ENCODE measurements at places on chromosomes 6 and 20.
A peak's percentile ranks its signal among the peaks of the same experiment; 100 is the strongest.

- no peak for DNase-seq
Observed at GRCh38 chr6:138728662-138729061, 44.9 kb upstream of the CCDC28A start.

GRCh38 chr20:37468886-37469285 is 52.2 kb upstream of the NNAT start:
- DNase-seq: no peak

DNA sequence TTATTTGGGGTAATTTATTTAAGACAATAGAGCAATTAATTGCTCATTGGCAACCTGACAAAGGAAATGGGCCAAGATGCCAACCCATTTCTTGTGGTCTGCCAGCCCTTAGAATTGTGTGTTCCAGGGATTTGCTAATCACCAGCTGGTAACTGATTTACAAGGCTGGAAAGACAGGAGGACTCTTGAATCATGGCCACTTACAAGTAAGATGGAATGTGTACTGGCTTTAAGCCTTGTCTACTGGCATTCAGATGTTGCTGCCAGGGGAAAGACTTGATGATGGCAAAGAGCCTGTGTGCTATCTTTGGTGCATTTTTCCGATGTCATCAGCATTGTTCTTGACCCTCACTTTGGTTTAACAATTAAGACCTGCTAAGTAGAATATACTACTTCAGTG is 91.0 kb downstream of the BCKDHB start:
- DNase-seq: no peak

DNA sequence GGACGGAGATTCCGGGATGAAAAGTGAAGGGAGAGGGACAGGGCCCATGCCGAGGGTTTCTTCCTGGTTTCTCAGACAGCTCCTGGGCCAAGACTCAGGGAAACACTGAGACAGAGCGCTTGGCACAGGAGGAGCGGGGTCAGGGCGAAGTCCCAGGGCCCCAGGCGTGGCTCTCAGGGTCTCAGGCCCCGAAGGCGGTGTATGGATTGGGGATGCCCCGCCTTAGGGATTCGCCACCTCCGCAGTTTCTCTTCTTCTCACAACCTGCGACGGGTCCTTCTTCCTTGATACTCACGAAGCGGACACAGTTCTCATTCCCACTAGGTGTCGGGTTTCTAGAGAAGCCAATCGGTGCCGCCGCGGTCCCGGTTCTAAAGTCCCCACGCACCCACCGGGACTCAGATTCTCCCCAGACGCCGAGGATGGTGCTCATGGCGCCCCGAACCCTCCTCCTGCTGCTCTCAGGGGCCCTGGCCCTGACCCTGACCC is 55.0 kb upstream of the HLA-A start:
- DNase-seq: no peak

GRCh38 chr20:63057171-63058117 is 50.7 kb upstream of the BHLHE23 start:
- no peak for DNase-seq

DNA sequence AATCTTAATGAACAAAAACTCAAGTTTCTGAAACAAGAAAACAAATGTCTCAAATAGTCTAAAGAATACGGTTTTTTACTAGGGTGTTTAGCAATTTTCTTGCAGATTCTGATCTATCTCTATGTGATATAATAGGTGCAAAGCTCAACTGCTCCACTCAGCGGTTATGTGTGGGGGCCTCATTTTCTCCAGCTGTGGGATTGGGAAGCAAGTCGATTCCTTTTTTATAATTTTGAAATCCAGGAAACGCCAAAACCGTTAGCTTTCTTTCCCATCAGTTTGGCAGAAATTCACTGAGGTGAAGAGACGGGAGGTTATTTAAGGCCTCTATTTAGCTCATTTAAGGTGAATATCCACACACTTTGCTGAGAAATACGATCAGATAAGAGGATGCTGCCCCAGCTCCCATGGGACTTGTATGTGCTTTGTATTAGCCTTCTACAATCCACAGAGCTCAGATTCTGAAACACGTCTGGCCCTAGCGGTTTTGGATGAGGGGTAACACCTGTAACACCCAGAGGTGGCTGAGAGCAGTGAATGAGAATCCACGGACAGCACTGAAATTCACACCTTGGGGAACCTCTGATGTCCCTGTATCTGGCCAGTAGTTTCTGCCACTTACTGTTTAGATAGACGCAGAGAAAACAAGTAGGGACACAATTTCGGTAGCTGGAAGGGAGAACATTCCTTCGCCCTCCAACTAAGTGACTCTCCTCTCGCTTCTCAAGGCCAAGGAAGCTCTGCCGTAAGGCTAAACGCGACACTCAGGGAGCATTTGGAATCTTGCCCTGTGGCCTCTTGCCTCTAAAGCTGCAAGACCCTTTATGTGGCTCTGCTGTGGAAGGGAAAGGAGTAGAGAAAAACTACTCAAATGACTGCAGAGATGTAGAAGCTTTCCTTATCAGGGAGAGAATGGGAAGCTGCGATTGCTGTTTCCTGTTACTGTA is 6.5 kb upstream of the BCAS4 start:
- no peak for DNase-seq

GRCh38 chr6:152277826-152278329 is 359.3 kb downstream of the SYNE1 start:
- no peak for DNase-seq

GRCh38 chr6:138497286-138497685 is 2.0 kb downstream of the NHSL1 start:
- no peak for DNase-seq

- DNase-seq: no peak
Observed at GRCh38 chr6:135658481-135658880, 160.9 kb upstream of the AHI1 start.

- no peak for DNase-seq
Observed at GRCh38 chr6:72553531-72554511, 68.0 kb upstream of the KCNQ5 start.

- no peak for DNase-seq
Observed at GRCh38 chr20:14698125-14698524, 360.7 kb upstream of the FLRT3 start.

GRCh38 chr20:1945134-1945618 is 48.7 kb downstream of the PDYN start:
- no peak for DNase-seq

GRCh38 chr6:5103250-5103649 is 18.1 kb downstream of the PPP1R3G start:
- no peak for DNase-seq

GRCh38 chr20:43140726-43141125 is 49.0 kb downstream of the PTPRT start:
- no peak for DNase-seq

- no peak for DNase-seq
Observed at GRCh38 chr6:154528310-154528915, 17.9 kb upstream of the CNKSR3 start.

DNA sequence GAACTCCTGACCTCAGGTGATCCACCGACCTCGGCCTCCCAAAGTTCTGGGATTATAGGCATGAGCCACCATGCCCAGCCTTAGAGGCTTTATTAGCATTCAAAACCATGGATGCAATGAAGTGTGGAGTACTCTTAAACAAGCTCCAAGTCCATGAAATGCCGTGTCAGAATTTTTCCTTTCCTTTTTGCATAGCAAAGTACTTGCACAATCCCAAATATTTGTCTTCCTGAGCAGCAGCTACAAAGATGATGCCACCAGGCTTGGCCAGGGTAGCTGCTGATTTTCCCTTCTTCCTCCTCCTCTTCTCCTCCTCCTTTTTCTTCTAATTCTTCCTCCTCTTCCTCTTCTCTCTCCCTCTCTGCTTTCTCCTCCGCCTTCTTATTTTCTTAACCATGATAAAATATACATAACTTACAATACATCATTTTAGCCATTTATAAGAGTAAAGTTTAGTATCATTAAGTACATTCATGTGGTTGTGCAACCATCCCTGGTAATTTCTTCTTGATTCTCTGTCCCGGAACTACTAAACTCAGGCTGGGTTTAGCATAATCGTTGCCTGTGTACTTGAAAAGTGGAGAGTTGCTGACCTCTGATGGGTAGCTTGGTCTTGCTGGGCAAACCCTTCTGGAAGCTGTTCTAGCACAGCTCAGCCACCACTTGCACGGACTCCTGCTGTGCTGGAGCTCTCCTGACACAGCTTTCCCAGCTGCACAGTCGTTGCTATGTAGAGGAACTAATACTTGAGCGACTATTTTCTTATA is 20.3 kb downstream of the MUCL3 start:
- DNase-seq: no peak

DNA sequence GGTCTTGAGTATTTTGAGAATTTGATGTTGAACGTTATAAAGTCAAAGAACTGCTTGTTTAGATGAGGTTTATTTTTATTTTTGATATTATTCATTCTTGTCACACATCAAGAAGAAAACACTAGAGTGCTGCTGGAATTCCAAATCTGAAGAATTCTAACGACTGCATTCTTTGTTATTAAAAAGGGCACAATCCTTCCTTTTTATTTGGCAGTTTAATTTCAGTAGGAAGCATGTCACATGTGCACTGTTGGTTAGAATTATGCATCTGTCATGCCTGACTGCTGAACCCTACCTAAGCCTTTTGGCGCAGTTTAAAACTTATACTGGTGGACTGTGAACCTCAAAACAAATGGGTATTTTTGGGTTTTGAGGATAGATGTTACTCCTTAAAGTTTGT is 4.0 kb downstream of the ID4 start:
- no peak for DNase-seq

- peak; percentile 5 for DNase-seq
Observed at GRCh38 chr6:156013155-156013554, 557.5 kb upstream of the NOX3 start.

GRCh38 chr6:133623065-133623464 is 265.8 kb upstream of the TCF21 start:
- no peak for DNase-seq

GRCh38 chr6:93972791-93973190 is 553.4 kb upstream of the EPHA7 start:
- DNase-seq: no peak

- DNase-seq: no peak
Observed at GRCh38 chr6:150099546-150099945, 30.6 kb upstream of the ULBP3 start.

Data from stimulated activated CD4-positive, alpha-beta T cell treated with anti-CD3 and anti-CD28 coated beads, Interleukin-1b, Interleukin-23, amount 100 ng/mL, for 48 hours (primary cell).